NCI-H1417 (cell line): ENCODE measurements at places on chromosomes 13 and 19.
A peak's percentile ranks its signal among the peaks of the same experiment; 100 is the strongest.

DNA sequence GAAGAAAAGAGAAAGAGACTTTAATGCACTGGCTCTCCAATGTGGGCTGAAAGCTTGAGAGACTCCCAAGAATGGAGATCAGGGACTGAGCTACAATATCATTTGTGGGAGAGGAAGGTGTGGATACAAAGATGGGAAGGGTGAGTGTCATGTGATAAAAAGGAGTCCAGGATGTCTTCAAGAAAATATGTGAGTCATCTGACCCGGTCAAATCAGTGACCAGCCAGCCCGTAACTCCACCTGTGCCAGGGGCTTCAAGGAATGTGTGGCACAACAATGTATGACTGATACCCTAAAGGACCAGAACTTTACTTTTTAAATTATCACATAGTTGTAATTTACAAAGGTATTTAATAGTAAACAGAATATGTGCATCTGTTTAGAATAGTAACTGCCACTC is 97.2 kb downstream of the DOCK9 start:
- DNase-seq: no peak

GRCh38 chr13:53342623-53343360 is 314.2 kb downstream of the OLFM4 start:
- DNase-seq: no peak

- no peak for DNase-seq
These were observed 29.5 kb downstream of the COMP start for GRCh38 chr19:18761531-18762110.

GRCh38 chr19:3075605-3076431 is 13.5 kb upstream of the TLE5 start:
- DNase-seq: peak; percentile 91

- DNase-seq: no peak
These were observed 2.3 kb downstream of the ADGRE2 start for GRCh38 chr19:14775869-14776586.

- no peak for DNase-seq
These were observed 110.8 kb downstream of the DLEU7 start for GRCh38 chr13:50732712-50733111.

DNA sequence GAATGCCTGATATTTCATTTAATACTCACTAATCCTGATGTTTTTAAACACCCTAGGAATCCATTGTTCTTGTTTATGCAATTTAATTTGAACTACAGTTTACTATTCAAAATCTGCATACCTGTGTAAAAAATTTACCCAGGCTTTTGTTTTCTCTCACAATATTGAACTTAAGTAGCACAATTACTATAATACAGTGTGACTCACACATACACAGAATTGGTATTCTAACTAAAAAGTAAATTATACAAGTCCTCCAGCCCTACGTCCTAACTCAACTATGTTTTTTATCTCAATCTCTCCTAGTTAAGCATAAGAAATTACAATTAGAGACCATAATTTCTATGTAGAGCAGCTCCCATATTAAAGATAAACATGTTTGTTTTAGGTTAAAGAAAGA is 41.8 kb downstream of the MYCBP2 start:
- no peak for DNase-seq

DNA sequence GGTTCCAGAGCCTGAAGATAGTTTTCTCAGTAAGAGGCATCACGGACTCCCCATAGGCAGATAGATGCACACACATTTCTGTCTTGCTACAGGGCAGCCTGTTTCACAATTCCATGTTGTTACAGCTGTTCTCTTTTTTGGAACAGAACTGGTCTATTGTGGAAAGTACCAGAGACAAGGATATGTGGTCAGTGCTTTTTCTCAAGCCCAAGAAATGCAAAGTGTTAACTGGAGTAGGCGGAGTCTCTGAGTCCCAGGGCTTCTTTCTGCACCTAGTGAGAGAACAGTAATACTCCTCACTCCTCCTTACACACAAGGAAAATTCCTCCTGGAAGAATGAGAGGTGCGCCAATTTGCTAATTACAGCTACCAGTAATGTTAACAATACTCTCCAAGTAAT is 141.6 kb upstream of the ARGLU1 start:
- no peak for DNase-seq

DNA sequence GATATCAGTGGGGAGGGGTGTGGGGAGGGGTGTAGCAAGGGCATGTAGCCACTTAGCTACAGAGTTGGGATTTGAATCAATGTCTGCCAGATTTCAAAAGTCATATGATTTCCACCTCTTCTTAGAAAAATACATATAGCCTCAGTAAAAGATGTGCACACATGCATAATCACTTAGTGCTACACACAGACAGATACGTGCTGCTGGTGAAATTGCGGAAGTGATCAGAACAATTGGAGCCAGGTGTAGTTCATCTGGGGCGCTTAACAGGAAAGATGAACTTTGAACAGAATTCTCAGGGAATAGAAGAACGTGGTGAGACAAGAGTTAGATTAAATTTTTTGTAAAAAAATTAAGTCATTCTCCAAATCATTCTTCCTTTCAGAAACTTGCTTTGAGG is 333.1 kb downstream of the KCNRG start:
- no peak for DNase-seq

DNA sequence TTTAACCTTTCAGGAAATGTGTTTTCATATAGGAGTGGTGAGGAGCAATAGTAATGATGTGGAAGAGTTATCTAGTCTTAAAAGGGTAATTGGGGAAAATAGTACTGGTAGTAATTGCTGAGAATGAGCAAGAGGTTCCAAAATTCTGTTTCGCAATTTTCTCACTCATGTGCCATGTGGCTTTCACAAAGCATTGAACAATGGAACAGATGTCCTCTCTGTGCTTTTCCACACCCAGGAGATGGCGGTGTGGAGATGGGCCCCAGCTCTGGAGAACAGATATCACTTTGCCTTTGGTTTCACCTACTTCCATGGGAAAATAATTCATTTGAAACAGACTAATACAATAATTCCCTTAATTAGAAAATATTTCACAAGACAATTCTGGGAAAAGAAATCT is 170.0 kb upstream of the SLC10A2 start:
- no peak for DNase-seq

GRCh38 chr19:31348481-31349159 is 616 bp downstream of the TSHZ3 start:
- no peak for DNase-seq

DNA sequence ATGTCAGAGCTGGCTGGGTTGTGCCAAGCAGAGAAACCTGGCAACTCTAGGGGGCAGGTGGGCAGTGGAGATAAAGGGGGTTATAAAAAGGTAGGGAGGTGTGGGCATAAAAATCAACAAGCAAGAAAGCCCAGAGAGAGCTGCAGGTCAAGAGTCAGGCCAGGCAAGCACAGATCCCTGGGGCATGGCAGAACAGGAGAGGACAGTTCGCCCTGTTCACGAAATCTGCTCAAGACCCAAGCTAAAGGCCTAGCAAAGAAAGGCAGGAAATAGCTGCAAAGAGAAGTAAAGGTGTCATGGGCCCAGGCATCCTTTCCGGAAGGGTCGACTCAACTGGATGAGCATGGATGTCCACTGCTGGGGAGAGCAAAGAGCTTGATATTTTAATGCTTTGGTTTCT is 3.4 kb downstream of the MBNL2 start:
- peak; percentile 67 for DNase-seq

DNA sequence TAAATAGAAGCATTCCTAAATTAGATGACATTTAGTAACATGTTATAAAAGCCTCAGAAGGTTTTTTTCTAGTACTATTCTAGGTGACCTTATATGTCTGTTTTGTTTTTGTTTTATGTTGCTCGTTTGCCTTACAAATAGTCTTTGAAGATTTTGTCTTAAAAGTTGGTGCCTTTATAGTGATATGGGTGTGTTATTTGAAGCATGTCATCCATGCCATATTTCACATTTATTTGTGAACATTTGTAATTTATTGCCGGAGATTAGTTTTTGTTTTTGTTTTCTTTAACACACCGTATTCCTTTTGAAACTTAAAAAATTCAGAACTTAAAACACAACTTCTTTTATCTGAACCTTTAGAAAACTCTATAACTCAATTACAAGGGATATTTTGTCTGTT is 422.8 kb upstream of the PCDH9 start:
- DNase-seq: no peak

GRCh38 chr19:11418549-11419506 is at the start of gene RGL3:
TSS of gene RGL3 (minus strand) at chr19:11419314. CDS start at chr19:11419278, 36 bp downstream.
- peak; percentile 87 for DNase-seq

- no peak for DNase-seq
These were observed 83.1 kb downstream of the ABCC4 start for GRCh38 chr13:95217920-95218830.

- no peak for DNase-seq
These were observed 123.3 kb downstream of the VWA8 start for GRCh38 chr13:41837629-41838028.

DNA sequence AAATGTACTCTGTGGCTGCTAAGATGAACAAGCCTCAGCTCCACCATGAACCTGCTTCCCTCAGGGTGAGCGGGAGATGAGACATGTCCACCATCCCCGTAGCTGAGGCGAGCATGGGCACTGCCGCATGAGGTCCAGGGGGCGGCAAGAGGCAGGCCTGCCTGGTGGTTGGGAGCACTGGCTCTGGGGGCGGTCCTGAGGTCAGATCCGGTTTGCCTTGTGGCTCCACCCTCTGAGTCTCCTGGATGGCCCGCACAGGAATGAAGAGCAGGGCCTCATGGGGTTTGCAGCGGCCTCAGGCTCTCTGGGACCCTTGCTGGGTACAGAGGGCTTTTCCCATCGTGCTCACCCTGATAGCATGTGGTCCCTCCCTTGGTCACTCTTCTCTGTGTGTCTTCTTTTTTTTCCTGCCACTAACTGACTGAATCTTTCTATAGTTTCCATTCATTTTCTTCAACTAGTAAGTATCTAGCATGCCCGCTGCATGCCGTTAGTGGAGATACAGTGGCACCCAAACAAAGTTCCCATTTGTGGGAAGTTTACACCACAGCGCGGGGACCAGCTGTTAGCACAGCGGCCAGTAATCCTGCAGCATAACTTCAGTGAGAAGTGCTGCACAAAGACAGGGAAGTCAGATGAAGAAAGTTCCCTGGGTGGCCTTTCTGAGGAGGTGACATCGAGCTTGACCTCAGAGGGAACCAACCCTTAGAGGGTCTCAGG is 37.3 kb downstream of the CAPN12 start:
- DNase-seq: no peak

DNA sequence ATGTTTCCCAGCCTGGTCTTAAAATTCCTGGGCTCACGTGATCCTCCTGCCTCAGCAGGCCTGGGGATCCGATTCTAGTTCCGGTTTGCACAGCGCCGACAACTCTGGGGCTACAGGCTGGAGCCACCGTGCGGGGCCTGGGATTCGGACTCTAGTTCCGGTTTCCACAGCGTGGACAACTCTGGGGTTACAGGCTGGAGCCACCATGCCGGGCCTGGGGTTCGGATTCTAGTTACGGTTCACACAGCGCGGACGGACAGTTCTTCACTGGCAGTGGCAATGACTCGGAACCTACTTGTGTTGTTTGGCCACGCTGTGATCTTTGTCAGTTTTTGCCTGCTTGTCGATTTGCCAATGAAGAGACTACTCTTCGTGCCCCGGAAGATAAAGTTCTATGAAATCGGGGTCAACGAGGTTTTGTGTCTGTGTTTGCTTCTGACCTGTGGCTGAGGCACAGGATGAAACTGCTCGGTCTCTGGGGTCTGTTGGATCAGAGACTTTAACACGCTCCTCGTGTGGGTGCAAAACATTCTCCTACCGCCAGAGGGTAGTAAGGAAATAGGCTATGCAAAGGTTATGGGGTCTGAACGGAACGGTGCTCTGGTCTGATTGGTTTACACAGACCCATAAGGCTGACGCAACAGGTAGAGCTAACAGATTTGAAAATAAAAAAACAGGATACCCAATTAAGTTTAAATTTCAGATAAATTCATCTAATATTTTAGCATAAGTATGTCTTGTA is 12.1 kb upstream of the ZSCAN1 start:
- DNase-seq: peak; percentile 64

GRCh38 chr13:107585469-107586180 is 629.7 kb downstream of the LIG4 start:
- DNase-seq: peak; percentile 20

DNA sequence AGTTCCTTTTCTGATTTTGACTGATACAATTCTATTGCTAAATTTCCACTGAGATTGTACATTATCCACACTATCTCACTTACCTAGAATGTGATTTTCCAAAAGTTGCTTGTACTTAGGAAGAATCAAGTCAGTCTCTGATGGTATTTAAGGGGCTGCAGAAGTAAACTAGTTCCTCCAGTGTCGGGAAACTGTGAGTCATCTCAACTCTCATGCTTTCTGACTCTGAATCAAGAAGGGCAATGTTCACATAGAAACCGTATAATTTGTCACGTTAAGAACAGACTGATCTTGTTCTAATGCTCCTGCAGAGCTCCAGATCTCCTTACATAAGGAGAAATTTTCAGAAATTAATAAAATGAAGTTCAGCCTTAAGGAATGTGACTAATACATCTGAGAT is 369.3 kb downstream of the KLF5 start:
- DNase-seq: no peak

DNA sequence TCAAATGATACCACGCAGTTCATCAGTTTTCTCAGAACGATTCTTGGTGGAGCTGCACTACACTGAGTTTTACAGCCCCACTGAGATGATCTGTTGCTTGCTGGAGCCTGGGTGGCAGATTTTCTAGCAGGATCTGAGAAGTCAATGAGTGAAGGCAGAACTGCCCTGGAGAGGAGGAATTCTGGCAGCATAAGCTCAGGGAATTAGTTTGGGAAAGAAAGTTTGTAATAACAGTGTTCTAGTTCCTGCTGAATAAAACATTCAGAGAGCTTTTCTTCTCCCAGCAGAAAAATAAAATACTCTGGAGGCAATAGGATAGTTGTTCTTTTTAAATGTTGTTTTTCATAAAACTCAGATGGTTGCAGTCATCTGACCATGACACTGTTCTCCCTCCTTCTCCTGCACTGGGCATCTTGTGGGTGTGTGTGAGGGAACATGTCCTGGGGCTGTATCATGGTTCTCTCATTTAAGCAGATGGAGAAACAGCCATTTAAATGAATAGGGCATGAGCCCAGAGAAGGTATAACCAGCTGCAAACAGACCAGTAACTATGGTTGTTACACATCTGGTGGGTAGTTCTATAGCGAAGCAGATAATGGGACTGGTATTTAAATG is 29.6 kb downstream of the OLFM4 start:
- DNase-seq: no peak

DNA sequence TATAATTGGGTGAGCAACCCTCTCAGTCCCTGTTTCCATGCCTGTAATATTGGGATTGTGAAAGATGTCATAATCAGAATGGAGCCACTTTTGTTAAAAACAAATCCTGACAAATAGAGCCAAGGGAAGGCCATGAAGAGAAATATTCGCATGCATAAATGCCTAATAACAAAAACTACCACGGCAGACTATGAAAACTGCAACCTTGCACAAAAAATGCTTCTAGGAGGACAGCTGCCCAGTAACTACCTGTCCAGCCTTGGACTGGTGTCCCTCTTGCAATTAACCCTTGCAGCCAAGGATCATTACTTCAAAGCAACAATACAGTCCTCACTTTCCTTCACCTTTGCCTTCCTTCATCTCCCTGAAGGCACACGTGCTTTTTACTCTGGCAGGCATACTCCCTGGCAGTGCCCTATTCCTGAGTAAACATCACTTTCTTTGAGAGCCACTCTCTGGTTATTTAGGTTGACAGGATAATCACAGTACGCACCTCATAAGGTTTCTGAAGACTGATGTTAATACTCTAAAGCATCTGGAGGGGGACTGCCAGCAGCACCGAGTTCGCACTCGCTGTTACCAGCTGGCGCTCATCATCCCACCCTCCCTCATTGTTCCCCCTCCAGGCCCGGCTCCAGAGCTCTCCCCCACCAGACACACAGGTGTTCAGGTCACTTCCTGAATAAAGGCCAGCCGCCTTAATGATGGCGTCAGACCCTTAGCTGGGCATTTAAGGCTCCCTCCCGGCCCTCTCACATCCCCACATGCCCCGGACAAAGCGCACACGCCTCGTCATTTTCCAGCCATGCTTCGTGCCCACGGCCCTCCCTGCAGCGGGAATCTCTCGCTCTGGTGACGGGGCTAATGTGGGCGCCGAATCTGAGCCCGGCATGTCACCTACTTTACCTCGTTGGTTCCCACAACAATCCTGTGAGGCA is 57.3 kb downstream of the CDADC1 start:
- peak; percentile 46 for DNase-seq
